PC-3 (cell line): ENCODE measurements at places on chromosomes 7 and 10. TPM values are rescaled to one million over a fixed set of nuclear protein-coding genes. Genes with fewer than 3 reads are reported as not detected.

Gene CALHM3
- total RNA-seq = 2.3 and 4.1 TPM in 2 replicates

Gene PDZD7
- 2.5 and 2.8 TPM in 2 replicates for total RNA-seq

Gene OPALIN
- total RNA-seq = not detected in 2 replicates

Gene ARHGEF35
- total RNA-seq = 10.8 TPM in 2 replicates

Gene IGFBP3
- 120 and 136 TPM in 2 replicates for total RNA-seq

Gene STK32C
- 28.3 and 34.7 TPM in 2 replicates for total RNA-seq

Gene TRIM74
- total RNA-seq = 0.23 TPM in 1 of 2 replicates, not detected in the other

Gene FAM25C
- total RNA-seq = not detected in 2 replicates

Gene GFRA1
- total RNA-seq = not detected in 2 replicates

Gene STEAP4
- total RNA-seq = 1.2 and 1.7 TPM in 2 replicates

Gene KCND2
- 0.17 and 0.33 TPM in 2 replicates for total RNA-seq

Gene SYT15B
- total RNA-seq = 0.06 TPM in 1 of 2 replicates, not detected in the other

Gene NPY4R
- total RNA-seq = not detected in 2 replicates
